ENCODE measurements at places on chromosomes 7 and 10.

DNA sequence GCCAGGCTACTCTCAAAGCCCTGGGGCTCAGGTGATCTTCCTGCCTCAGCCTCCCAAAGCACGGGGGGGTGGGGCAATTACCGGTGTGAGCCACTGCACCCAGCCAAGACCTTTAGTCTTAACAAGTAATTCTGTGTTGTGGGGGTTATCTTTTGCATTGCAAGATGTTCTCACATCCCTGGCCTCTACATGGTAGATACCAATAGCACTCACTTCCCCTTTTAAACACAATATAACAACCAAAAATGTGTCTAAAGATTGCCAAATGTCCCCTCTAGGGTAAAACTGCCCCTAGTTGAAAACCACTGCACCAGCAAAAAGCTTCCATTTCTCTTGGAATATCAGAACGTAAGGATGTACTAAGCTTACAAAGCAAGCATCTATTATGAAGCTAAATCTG is 225.0 kb downstream of the CTNNA3 start:
- no peak for DNase-seq

- no peak for DNase-seq
Measured at GRCh38 chr7:103851357-103851756, 138.1 kb downstream of the RELN start.

GRCh38 chr7:139094596-139094995 is 14.9 kb downstream of the ZC3HAV1 start:
- DNase-seq, result no peak

DNA sequence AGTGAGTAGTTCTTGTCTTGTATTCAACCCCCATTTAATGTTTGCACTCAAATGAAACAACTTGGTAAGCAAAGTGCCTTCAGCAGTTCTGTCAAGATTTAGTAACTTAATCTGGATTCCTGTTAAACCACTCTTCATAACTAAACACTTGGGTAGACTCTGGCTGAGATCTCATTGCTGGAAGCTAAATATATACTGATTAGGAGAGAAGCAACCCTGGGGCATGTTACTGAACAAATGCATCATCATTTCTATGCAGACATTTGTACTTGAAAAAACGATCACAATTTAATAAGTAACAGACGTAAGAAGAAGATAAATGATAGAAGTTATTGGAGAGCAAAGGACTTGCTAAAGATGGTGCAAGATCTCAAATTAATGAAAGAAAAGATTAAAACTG is 308.4 kb upstream of the POM121L12 start:
- no peak for DNase-seq

DNA sequence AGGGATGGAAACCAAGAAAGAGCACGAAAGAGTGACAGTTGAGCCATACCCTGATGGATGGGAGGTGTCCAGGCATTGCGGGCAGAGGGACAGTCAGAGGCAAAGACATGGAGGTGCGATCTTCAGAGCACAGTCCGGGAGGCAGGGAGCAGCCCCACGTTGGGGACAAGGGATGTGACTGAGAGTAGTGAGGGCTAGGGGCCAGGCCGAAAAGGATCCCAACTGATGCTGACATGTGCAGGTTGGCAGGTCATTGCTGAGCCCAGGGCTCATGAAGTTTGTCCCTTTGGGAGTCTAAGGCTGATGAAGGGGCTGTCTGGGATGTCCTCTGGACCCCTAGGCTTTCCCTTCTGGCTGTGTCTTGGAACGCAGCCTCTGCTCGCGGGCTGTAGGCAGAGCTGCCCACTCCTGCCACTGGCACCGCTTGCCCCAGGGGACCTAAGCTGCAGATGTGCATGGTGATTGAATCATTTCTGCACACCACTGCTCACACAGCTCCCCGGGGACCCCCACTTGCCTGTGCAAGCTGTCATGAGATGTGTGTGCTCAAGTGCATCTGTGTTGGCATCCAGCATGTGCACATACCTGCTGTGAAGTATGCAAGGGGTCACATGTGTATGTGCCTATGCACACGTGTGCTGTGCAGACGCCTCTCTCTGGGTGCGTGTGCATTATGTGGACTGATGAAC is 125.1 kb downstream of the ZMIZ1 start:
- no peak for DNase-seq

DNA sequence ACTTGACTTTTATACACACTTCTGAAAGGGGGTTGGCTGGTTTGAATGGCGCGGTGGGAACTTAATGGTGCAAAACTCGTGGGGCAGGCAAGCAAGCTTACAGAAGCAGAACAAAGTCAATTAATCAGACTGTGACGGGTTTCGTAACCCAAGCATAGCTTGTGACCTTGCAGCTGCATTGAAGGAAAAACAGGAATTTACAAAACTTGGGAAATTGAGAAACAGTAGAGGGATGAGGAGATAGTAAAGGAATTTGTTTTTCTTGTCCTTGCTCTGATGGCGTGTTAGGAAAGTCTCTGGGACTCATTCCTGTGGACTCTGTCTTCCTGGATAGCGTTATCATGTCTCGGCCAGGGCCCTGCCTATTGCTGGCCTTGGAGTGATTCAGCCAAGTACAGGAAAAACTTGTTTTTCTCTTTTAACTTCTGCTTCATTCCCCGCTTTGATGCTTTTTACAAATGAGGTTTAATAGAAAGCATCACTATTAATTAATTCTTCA is 220.0 kb upstream of the KCND2 start:
- no peak for DNase-seq
